NCI-H1105 (cell line): ENCODE measurements at places on chromosomes 2 and 18.

- no peak for DNase-seq
Measured at GRCh38 chr2:481388-481787, 193.5 kb upstream of the ALKAL2 start.

DNA sequence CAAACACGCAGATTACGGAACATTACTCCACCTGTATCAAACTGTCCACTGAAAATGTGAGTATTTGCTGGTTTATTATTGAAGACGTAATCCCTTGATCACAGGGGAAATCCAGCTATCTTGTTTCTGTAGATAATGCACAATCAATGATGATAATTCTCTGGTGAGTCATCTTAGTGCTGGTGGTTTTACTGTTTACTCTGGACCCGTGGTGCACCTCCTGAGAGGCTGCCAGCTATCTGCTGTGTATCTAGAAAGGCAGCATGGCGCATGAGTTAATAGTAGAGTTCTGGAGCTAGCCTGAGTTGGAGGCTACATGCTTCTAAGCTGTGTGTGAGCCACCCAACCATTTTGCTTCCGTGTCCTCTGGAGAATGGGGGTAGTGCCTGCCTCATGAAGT is 6.5 kb downstream of the NCAPH start:
- DNase-seq = no peak

DNA sequence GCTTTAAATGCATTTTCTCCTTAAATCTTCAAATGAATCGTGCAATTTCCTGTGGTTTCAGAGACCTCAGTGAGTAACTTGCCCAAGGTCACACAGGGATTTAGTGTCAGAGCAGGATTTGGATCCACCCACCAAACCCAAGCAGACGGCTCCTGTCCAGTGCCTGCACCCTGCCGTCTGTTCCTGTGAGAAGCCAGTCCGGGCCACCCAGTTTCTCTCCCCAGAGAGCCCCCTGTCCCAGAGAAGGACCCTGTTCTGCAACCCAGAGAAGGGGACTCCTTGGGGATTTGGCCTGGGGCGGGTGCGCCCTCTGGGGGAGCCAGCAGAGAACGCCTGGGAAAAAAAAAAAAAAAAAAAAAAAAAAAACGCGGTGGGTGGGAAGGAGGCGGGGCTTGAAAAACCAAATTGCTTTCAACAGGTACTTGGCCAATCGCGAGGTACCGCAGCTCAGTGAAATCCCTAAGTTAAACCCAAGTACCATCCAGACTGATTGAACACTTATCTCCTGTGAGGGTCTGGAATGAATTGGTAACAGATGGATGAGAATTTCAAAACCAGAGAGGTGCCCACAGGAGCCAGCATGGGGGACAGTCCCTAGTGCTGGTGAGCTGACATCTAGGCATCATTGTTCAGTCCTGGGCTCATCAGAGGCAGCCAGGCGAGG is 30.9 kb upstream of the REEP1 start:
- peak; percentile 36 for DNase-seq

- peak; percentile 84 for DNase-seq
Measured at GRCh38 chr2:157785200-157785599, 90.9 kb downstream of the ACVR1 start.

- no peak for DNase-seq
Measured at GRCh38 chr2:103010751-103011150, 248.9 kb downstream of the TMEM182 start.

- DNase-seq = no peak
Measured at GRCh38 chr2:23654756-23655155, 269.8 kb downstream of the KLHL29 start.

- no peak for DNase-seq
Measured at GRCh38 chr2:148557844-148558436, 86.6 kb upstream of the EPC2 start.

DNA sequence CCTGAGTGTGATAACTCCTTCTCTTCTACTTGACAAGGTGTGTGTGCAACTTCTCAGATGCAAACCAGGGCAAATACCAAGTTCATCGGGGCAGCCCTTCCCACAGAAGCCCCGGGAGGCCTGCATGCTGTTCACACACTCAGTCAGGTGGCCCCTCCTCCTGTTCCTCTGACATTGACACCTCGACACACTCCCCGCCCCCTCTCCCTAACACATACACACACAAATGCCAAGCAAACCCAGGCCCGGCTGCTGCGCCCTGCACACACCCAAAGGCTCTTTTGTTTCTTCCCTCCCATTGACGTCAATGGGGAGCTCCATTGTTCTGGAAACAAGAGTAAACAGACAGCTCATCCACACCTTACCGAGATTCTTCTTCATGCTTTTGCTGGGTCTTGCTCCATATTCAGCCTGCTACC is 1.7 kb upstream of the PER2 start:
- DNase-seq = no peak

DNA sequence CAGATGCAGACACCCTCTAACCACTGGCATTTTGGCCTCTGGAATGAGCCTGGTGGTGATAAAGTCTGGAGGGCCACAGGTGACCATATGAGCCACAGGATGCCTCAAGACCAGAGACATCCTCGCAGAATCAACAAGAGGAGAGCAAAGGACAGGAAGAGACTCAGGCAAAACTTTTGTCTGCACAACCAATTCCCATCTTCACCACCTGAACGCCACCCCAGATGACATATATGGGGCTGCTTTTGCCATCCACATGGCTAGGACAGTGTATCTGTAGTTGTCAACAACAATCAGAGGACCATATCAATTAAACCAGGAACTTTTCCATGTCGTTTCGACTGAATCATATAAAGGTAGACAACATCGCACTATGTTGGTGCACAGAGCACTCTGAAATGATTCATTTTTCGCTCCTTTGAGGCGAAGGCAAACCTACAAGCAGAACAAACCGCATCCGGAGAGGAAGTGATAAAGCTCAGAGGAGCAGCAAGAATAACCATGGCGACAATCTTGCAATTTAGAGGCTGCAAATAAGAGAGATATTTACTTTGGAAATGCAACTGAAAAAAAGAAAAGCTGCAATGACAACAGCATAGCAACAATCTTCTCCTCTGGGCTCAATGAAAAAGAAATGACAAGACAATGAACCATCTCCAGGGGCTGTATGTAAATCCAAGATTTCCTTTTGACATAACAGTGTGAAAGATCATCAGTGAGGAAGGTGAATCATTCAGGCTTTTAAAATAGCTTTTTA is 204.5 kb downstream of the ARL4C start:
- DNase-seq = no peak

DNA sequence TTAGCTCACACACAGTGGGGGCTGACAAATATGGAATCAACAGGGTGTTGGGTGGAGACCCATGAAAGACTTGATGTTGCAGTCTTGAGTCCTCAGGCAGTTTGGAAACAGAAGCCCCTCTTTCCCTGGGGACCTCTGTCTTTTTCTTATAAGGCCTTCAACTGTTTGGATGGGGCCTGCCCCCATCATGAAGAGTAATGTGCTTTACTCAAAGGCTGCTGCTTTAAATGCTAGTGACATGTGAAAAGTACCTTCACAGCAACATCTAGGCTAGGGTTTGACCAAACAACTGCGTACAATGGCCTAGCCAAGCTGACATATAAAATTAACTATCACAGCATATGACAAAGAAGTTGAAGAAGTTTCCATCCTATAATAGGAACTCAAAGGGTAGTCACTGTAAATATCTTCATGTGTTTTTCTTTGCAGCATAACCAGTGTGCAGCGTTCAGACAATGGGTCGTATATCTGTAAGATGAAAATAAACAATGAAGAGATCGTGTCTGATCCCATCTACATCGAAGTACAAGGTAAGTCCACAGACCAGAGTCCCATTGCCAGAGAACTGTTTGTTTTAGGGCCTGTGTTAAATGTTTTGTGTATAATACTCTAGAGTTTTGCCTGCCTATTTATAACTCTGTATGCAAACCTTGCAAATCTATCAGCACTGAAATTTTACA is 46.3 kb downstream of the MERTK start:
- DNase-seq = no peak

- no peak for DNase-seq
Measured at GRCh38 chr2:42622943-42623676, 54.7 kb downstream of the MTA3 start.

GRCh38 chr2:150063931-150064548 is 423.4 kb downstream of the RND3 start:
- no peak for DNase-seq

GRCh38 chr18:3265564-3266033 is 3.7 kb downstream of the MYL12B start:
- DNase-seq = no peak

GRCh38 chr2:230419181-230419580 is 3.2 kb downstream of the SP100 start:
- no peak for DNase-seq

DNA sequence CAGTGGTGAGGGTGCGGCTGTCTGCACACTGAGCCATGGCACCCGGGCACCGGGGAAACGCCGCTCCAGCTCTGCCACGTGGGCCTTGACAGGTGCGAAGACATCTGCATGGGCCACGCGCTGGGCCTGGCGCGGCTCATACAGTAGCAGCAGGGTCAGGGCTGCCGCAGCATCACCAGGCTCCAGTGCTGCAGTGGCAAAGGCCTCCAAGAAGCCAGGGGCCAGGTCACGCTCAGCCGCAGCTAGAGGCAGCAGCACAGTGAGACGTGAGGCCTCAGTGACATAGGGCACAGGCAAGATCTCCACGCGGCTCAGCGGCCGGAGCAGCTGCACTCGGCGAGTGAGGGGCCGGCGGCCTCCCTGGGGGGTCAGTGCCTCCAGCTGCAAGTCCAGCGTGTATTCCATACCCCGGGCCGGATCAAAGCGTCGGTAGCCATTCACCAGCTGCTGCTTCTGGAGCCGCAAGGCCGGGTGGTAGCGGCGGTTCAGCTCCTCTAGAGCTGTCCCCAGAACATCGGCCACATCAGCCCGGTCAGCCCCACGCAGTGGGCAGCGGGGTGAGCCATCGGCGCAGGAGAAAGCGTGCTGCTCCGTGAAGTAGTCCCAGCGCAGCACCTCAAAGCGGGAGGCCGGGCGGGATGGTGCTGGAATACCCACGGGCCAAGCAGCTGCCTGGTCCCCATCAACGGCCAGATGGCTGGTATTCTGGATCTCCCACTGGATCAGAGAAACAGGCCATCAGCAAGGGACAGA is 3.5 kb downstream of the CHPF start:
- no peak for DNase-seq

DNA sequence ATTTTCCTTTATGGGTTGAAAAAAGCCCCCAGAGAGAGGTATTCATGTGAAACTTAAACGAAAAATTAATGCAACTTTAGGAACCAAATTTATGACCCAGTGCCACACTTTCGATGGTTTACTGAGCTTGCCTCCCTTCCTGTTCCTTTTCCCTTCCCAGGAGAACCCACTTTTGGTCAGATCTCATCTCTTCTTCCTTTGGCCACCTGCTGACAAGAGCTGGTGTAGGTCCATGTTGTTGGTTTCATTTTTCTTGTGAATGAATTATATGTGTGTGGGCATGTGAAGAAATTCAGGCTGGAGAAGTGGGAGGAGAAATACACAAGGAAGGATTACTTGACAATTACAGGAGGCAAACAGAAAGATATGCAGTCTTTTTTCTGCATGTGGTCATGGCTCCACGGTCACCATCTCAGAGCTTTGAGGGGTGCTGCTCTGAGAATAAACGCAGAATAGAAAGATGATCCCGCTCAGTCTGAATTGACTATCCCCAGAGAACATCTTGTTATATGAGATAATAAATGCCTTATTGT is 111.3 kb upstream of the TCF4 start:
- DNase-seq = no peak

DNA sequence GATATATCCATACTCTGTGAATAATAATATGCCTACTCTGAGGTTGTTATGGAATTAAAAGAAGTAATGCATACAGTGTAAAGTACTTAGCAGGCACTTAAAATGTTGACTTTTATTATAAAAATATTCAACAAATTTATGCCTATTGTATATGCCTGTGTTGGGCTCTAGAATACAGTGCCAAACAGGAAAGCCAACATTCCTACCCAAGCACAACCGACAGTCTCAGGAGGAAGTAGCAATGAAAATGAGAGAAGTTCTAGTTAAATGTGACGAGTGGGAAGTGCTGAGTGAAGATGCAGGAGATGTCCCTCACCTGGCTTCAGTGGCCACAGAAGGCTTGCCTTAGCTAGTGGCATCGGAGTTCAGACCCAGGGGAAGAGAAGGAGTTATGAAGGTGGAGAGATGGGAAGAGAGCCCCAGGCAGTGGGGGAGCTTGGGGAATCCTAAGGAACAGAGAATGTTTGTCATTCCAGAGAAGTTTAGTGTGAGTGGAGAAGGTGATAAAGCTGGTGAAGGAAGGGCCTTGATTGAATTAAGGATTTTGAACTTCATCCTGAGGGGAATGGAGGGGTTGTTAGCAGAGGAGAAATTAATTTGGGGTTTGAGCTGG is 105.4 kb upstream of the CNGA3 start:
- DNase-seq = no peak

DNA sequence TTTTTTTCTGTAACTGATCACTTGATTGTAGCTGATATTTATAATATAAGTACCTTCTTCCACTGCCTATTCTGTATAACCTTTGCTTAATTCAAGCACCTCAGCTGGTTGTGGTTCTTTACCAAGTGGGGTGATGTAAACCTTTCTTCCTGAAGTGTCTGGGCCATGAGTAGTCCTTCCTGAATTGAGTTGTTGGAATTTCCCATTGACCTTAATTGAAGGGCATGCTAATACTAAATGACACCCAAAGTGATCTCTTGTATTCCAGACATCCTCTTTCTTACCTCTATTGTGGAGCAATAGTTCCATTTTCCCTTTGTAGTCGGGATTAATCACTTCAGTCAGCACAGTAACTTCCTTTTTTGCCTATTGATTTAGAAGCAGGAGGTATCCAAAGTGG is 1496.8 kb upstream of the CELF4 start:
- no peak for DNase-seq

DNA sequence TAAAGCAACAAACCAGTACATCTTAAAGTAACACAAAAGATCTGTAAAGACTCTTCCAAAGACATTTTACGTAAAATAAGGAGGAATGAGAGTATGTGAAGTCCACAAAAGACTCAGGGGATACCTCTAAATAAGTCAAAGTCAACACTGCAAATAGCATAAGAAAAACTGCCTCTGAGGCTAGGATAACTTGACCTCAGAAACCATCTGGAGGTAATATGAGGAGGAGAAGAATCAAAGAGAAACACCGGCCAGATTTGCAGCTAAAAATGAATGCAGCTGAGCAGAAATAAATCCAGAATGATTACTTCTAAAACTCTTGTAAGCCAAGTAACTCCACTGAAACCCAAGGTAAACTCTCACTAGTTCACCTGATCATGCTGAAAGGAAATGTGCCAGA is 52.2 kb upstream of the ERMN start:
- DNase-seq = no peak

- DNase-seq = no peak
Measured at GRCh38 chr2:16409849-16410248, 255.8 kb downstream of the CYRIA start.

GRCh38 chr2:151544449-151544848 is 134.7 kb downstream of the RIF1 start:
- DNase-seq = no peak

- DNase-seq = no peak
Measured at GRCh38 chr2:55992455-55992854, 68.9 kb upstream of the EFEMP1 start.

GRCh38 chr18:13612196-13612997 is 114.0 kb downstream of the FAM210A start:
- DNase-seq = no peak
